ENCODE measurements at places on chromosomes 7 and 10.

DNA sequence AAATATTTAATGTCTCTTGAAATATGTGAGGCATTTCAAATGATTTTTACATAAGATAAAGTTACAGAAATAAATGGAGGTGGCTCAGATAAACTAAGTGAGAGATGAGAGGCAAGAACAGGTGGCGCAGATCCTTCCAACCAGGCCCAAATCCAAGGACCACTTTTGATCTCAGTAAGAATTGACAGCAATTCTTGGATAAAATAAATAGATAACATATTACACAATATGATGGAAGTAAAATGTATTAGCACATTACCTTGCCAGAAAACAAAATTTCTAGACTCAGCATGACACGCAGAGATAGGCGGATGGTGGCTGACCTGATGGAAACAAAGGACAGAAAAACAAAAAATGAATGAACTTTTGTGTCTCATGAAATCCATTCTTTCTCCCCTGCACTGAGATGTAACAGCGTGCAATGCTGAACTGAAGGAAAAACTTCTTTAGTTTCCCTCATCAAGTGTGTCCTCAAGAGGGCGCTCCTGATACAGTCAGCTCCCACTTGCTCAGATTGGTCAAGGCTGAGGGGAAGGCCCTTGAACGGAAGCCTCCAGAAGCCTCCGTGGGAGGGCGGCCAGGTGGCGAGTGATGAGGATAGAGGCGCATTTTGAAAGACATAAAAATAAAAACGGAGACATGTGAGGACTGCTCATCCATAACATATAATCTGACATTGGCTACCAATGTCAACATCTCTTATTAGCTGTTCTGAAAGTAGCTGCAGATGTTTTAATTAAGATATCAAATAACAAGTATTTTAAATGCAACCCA is 62.8 kb upstream of the GSDME start:
- peak; percentile 31 for DNase-seq

DNA sequence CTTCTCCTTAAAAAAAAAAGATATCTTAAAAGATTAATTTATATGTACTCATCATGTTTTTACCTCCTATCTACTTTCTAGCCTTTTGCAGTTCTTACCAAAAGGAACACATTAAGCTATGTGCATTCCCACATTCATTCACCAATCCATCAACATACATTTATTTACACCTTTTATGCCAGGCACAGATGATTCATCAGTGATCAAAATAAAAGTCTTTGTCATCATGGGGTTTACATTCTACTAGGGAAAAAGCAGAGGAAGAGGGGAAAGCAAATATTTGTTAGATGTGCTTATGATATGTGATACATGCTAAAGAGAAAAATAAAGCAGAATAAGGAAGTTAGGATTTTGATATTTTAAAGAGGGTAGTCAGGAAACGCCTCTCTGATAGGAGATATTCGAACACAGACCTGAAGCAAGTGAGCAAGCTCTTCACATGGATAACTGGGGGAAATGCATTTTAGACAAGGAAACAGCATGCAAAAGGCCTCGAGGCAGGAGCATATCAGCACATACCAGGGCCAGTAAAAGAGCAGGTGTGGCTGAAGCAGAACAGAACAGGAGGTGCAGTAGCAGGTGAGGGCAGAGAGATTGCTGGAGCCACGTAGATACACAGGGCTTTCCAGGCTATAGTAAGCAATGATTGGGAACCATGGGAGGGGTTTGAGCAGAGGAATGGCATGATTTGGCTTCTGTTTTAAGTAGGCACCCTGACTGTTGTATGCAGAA is 67.4 kb downstream of the REEP3 start:
- no peak for DNase-seq

- no peak for DNase-seq
These were observed 4.8 kb upstream of the POLR1F start for GRCh38 chr7:19713676-19714075.

DNA sequence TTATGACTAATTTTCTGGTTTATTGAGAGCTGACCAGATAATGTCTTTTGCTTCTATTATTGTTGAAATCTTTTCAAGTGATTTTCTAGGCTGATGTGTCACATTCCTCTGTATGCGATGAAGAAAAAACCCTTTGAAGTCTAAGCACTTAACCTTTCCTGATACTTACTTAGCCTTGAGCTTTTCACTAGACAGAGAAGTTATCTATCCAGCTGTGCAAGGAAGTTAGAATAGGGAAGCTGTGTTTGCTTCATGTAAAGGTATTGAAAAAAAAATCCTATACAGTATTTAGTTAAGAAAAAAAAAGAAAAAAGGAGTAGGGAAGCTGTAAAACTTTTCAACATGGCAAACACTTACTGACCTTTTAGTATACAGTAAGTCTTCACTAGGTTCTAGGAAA is 117.6 kb upstream of the DNAJB12 start:
- no peak for DNase-seq

GRCh38 chr7:98283127-98283886 is 1.8 kb downstream of the BRI3 start:
- no peak for DNase-seq

DNA sequence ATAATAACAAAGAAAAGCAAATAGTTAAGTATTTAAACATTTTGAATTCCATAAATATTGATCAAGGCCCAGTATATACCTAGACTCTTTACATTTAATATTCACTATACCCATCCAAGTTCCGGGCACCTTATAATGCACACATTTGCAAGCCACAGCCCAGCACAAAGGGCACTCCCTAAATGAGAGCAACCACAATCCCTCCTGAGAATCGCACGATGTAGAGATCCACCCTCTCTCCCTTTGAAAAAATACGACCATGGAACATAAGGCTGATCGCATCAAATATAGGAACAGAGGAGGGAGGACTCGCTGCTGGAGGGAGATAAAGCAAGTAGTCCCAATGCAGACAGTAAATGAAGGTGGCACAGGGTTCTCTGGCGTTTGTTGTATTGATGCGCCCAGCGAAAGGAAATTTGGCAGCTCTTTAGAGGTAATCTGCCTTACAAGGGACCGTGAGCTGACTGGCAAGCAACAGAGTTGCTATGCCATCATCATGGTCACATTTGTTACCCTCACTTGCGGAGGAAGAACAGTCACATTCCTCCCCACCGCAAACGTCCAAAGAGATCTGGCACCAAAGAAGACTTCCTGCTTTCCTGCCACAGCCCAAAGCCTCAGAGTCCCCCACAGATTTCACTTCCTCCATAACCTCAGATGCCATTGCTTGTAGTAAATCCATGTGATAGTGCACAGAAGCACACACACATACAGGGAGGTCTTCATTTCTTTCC is 16.1 kb upstream of the TAS2R40 start:
- DNase-seq: peak; percentile 87

- no peak for DNase-seq
These were observed 128.2 kb downstream of the SPAG6 start for GRCh38 chr10:22473459-22473858.

DNA sequence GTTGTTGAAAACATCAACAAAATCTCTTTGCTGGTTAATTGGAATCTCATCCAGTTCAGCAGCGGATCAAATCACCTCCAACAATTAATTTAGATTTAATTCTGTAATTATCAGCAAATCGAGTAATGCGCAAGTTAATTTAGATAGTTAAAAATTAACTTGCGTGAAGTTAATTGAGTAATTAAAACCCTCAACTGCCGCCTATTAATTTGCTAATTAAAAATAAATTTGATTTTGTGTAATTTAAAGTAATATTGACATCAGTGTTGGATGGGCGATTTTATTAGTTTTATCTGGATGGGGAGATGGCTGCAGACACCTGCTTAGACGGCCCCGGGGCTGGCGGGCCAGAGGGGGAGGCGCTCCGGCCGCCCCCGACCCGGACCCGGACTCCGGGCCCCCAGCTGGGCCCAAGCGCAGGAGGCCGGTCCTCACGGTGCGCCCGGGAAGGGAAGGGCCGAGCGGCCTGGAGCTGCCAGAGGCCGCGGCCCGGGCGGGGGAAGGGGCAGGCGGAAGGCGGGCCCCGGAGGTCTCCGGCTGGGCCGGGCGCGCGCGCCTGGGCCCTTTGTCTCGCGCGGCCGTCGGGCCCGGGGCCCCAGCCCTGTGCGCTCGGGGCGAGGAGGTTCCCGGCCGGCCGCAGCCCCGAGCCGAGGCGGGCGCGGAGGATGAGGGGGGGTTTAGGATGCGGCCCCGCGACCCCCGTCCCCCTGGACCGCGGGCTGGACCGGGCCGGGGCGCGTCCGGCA is 3.3 kb upstream of the UNCX start:
- no peak for DNase-seq

GRCh38 chr10:45198486-45199204 is 116.8 kb downstream of the OR13A1 start:
- no peak for DNase-seq

- no peak for DNase-seq
These were observed 83.1 kb downstream of the NKX6-2 start for GRCh38 chr10:132702601-132703418.

- DNase-seq: no peak
These were observed 174.8 kb downstream of the RAPGEF5 start for GRCh38 chr7:22182149-22182548.

DNA sequence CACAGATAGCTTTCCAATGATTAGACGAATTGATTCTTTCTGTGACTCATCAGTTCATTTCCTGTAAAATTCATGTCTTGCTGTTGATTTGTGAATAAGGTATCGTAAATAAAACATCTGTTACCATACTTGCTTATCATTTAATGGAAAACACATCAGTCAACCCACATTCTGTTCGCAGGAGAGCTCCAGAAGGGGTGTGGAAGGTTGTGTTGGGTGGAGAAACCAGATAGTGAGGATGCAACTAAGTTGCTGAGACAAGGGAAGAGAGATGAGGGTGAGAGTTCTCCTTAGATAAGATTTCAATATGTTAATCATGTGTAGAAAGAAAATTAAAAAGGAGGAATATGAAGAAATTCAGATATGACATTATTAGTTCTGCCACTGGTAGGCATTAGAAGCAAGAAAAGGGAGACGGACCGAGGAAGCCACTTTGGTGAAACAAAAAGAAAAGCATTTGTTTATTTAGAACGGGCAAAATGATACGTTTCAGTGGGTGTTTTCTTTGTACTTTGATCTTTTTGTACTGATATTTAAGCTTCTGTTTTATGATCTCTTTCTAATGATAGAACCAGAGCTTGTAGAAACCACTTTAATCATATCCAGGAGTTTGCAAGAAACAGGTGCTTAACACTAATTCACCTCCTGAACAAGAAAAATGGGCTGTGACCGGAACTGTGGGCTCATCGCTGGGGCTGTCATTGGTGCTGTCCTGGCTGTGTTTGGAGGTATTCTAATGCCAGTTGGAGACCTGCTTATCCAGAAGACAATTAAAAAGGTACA is 7.8 kb downstream of the CD36 start:
- DNase-seq: no peak

DNA sequence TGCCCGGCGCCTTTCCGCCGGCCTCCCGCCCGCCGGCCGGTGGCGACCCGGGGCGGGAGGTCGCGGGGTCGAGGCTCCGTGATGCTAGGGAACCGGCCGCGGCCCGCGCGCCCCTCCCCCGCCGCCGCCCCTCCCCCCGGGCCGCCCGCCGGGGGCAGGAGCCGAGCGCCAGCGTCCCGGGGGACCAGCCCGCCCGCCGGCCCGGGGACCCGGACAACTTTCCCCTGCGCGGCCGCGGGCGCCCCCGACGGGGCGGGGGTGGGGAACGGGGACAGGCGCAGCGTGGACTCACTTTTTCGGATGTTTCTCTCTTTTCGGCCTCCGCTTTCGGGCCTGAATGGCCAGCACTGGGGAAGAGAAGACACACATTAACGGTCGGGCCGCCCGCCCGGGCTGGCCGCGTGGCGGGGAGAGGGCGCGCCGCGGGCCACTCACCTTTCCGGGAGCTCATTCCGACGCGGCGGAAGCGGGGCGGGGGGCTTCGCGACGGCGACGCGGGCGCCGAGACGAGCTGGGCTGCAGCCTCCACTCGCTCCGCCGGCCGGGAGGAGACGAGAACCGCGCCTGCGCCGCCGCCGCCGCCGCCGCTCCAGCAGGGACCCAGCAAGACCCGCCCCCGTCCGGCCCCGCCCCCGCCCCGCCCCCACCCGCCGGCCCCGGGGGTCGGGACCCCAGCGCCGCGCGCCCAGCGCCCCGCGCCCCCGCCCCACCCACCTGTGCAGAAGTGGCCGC is at the start of gene SRPK2:
TSS of gene SRPK2 (minus strand) at position 566 of the 732 bp plus-strand sequence.
- peak; percentile 66 for DNase-seq

GRCh38 chr10:3588816-3589215 is 196.2 kb downstream of the KLF6 start:
- no peak for DNase-seq

GRCh38 chr10:75770626-75771081 is 339.2 kb downstream of the LRMDA start:
- no peak for DNase-seq

DNA sequence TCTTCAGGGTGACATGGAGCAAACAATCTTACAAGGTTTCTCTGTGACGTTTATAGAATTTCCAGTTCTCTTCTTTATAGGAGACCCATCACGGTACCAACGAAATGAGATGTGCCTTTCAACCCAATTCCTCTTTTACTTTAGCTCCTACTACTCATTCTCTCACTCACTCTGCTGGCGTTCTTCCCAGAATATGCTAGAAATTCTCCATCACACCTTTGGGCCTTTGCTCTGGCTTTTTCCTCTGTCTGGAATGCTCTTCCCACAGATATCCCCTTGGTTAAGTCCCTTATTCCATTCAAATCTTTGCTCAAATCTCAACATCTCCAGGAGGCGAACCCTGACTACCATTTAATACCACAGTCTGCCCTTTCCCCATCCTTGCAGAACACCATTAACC is 39.0 kb downstream of the SEMA3C start:
- DNase-seq: no peak

GRCh38 chr7:152872745-152873118 is 113.2 kb downstream of the ACTR3B start:
- no peak for DNase-seq

DNA sequence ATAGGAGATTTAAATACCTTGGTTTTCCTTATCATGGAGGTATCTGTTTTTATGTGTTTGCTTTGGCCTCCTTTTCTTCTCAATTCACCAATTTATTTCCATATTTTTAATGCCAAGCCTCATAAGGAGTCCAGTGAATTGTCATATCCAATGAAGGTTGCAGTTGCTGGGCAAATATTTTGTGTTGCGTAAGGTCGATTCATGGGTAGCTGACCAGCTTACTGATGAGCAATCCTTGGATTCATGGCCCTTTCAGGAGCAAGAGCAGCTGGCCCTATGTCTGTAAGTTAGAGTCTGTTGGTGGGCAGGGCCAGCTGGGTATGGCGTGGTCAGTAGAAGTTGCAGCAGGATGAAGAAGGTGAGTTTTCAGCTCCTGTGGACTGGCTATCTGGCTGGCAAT is 182.9 kb downstream of the PFKFB3 start:
- no peak for DNase-seq

- DNase-seq: no peak
These were observed 33.1 kb downstream of the NOLC1 start for GRCh38 chr10:102185272-102185671.

GRCh38 chr10:119205894-119206602 is 1.3 kb upstream of the GRK5 start:
- DNase-seq: peak; percentile 56

GRCh38 chr10:35375091-35375765 is 38.9 kb downstream of the CCNY start:
- DNase-seq: no peak

- no peak for DNase-seq
These were observed 151.7 kb downstream of the ARHGAP21 start for GRCh38 chr10:24571870-24572450.
